Hematopoietic multipotent progenitor cell (in vitro differentiated cells): ENCODE measurements at places on chromosomes 16 and 17. TPM values are rescaled to one million over a fixed set of nuclear protein-coding genes. Genes with fewer than 3 reads are reported as not detected.

Gene NPIPA5
- 1.3 TPM for total RNA-seq

Gene ZNF821
- 10.2 TPM for total RNA-seq

Gene ABCC12
- not detected for total RNA-seq

DNA sequence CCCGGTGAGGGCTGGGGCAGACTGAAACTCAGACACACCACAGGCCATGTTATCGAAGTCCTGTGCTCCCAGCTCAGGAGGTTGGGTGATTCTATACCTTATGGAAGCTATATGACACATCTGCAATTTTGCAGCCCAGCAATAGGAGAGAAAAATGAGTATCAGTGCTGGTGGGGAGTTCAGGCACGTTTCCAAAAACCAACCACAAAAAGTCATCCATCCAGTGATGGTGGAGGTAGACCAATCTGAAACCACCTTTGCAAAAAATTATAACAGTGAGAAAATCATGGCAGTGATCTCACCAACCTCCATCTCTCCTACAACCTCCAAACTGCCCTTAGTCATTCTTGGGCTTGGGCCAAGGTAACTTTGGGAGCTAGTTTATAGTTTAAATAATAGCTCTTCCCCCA, 327.9 kb downstream of the SLC39A11 start:
- no peak for DNase-seq

GRCh38 chr17:28493460-28493859, 12.7 kb upstream of the FOXN1 start:
- DNase-seq: no peak

- no peak for DNase-seq
These were observed 11.7 kb downstream of the MYH10 start for GRCh38 chr17:8618825-8619224.

DNA sequence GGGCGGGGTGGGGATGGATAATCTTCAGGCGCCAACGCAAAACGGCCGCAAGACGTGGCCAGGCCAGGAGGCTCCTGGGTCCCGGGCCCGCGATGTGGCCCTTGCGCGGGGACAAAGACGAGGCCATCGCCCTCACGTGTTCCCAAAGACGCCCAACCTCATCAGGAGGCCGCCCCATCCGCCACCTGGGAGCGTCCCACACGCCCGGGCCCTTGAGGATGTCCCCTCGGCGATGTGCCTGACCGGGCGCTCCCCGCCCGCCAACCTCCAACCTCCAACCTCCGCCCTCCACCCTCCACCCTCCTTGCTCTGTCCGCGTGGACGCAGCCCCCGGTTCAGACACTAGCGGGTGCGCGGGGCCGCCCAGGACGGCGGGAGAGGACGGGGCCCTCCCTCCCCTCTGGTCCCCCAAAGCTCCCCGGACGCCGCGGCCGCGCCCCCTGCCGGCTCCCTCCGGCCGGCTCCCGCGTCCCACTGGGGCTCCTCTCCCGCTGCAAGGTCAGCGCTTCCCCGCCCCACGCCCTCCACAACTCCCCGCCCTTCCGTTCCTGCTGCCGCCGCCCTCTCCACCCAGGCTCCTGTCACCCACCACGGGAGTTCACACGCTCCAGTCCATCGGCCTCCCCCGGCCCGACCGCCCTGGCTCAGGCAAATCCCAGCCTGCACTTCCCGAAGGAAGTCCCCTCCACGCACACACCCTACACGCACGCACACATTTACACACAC, 250.8 kb upstream of the RPL38 start:
- DNase-seq: peak; percentile 34

- DNase-seq: peak; percentile 22
These were observed at the start of the genes SGSH and SLC26A11 for GRCh38 chr17:80220054-80220735. TSS of gene SGSH (minus strand) at chr17:80220333. CDS start at chr17:80220313, 20 bp downstream. TSS of gene SLC26A11 (plus strand) at chr17:80220427. CDS start at chr17:80221561, 1,134 bp downstream.

- no peak for DNase-seq
These were observed 5.2 kb downstream of the KCNG4 start for GRCh38 chr16:84234321-84235241.
